GM03348 (cell line): ENCODE measurements at places on chromosomes 16 and 17.

- no peak for DNase-seq
Observed at GRCh38 chr17:16922386-16923096, 49.4 kb downstream of the TNFRSF13B start.

- no peak for DNase-seq
Observed at GRCh38 chr17:2909175-2909845, 113.1 kb downstream of the RAP1GAP2 start.

DNA sequence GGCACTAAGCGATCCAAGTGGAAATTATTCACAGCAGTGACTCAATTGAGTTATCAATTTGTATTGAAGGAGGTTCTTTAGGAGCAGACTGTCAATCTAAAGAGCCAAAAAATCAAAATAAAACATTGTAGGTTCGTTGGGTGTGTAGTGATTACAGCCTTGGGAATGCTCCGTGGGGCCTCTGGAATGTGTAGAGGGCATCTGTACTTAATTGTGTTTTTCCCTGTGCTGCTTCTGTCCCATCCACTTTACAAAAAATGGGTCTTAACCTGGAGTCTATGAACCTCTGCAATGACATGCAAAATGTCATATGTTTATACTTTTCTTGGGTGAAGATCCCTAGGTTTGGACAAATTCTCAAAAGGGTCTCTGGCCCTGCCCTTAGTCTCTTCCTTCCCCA lies 215.1 kb downstream of the CCDC182 start:
- peak; percentile 52 for DNase-seq

- no peak for DNase-seq
Observed at GRCh38 chr16:48220891-48221290, 23.2 kb upstream of the LONP2 start.

GRCh38 chr17:74024871-74025531 lies 178.5 kb upstream of the RPL38 start:
- no peak for DNase-seq
